ENCODE measurements at places on chromosomes 2 and 18.

GRCh38 chr2:156474401-156474800 lies 38.2 kb downstream of the GPD2 start:
- no peaks in the 10 kb centered on the region for H3K27me3 ChIP-seq
- H3K4me3 ChIP-seq = no peak overlapping the region
- H3K36me3 ChIP-seq = no peaks in the 10 kb centered on the region
- H3K27ac ChIP-seq = no peak overlapping the region
- H3K4me1 ChIP-seq = peaks cover 32% of the 10 kb centered on the region

GRCh38 chr2:238379096-238379810 lies 47.5 kb upstream of the ASB1 start:
- no peak for DNase-seq
- H3K4me1 ChIP-seq = peaks cover 23% of the 10 kb centered on the region
- H3K4me3 ChIP-seq = no peak overlapping the region
- H3K27ac ChIP-seq = peak overlapping the region; percentile 11

DNA sequence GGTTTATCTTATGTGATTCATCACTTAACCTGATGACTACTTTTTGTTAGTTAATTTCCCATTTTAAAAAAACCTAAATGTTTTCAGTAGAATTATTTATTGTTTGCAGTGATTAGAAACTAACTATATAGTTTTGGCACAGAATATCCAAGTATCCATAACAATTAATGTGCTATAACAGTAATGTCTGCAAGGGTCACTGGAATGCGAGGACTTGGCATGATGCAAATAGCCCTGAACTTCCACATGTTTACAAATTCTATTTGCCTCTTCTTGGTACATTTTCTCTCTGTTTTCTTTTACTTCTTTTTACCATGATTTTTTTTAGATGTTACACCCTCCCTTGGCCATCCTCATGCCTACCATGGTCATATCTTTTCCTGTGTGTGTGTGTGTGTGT lies 49.3 kb upstream of the GALNT3 start:
- H3K27me3 ChIP-seq = no peaks in the 10 kb centered on the region
- H3K36me3 ChIP-seq = no peaks in the 10 kb centered on the region
- no peak for DNase-seq

DNA sequence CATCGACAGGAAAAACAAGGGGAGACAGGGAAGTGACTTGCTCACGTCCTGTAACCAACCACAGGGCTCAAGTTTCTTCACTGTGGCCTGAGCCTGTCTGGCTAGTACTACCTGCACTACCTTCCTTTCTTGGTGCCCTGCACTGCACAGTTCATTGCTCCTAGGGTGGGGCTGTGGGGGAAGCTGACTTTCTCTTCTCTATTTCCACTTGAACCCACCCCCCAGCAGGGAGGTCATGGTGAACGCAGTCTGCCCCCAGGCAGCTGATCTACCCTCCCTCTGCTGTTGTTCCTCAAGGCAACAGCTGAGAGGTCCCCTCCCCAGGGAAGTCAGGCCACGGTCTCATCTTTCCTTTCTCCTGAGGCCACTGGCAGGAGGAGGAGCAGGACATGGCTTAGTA lies 532.1 kb downstream of the SOX11 start:
- no peak overlapping the region for H3K27ac ChIP-seq
- H3K4me3 ChIP-seq = no peak overlapping the region
- DNase-seq = no peak
- no peaks in the 10 kb centered on the region for H3K36me3 ChIP-seq
- H3K27me3 ChIP-seq = no peaks in the 10 kb centered on the region

GRCh38 chr18:46073474-46074331 lies 1.6 kb upstream of the PSTPIP2 start:
- peaks cover 8% of the 10 kb centered on the region for H3K36me3 ChIP-seq
- H3K4me3 ChIP-seq = no peak overlapping the region
- H3K27me3 ChIP-seq = no peaks in the 10 kb centered on the region
- H3K4me1 ChIP-seq = no peaks in the 10 kb centered on the region

Measured in heart left ventricle (tissue), 16 donors.